ENCODE measurements at places on chromosomes 5 and 9.
A peak's percentile ranks its signal among the peaks of the same experiment; 100 is the strongest.

- DNase-seq = no peak
Measured at GRCh38 chr5:138962614-138963370, 87.7 kb upstream of the LRRTM2 start.

GRCh38 chr5:65971643-65972042, 45.3 kb downstream of the ERBIN start:
- no peak for DNase-seq

DNA sequence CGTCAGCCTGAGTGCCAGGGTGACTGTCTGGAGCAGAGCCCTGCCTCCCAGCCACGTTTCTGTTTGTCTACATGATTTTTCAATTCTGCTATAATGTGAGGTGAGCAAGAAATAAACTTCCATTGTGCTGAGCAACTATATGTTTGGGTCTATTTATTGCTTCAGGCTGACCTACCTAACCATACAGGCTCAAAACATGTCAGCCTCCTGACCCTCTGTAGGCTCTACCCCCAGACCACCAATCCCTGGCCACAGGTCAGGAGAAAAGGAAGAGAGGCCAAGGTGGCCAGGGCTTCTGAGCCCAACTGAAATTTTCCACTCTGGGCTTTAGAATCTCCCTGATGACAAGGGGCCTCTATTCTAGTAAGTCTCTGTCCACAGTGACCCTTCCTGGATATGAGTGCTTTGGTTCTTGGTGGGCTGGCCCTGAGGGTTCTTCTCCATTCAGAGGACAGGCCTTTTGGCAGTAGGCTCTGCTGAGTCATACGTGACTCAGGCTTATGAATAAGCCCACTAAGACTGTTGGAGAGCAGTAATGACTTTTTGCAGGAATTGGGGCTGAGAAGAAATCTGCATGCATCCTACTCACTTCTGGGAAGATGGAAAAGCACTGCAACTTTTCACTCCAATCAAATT, 117.2 kb upstream of the TBCA start:
- DNase-seq = no peak

DNA sequence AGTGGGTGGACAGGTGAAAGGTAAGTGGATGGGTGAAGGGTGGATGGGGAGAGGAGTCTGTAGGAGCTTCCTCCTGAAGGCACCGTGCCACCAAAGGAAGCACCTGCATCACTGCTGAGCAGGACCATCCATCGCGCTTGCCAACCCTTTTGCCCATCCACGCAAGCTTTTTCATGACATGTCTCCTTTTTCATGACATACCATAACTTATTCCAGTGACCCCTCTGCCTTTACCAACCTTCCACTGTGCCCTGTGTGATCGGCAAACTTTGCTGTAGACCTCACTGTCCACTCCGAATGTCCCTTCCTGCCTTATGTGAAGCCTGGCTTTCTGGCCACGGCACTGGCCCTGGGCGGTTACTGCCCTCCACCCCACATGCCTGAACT, 13.4 kb downstream of the FLT4 start:
- DNase-seq = no peak

- no peak for DNase-seq
Measured at GRCh38 chr5:59660737-59661136, 232.8 kb downstream of the PDE4D start.

GRCh38 chr9:132970324-132971062, 8.0 kb upstream of the GFI1B start:
- no peak for DNase-seq

- DNase-seq = no peak
Measured at GRCh38 chr9:124869466-124869985, 7.6 kb downstream of the ARPC5L start.

GRCh38 chr5:123371575-123372179, 51.5 kb downstream of the CEP120 start:
- DNase-seq = peak; percentile 4

DNA sequence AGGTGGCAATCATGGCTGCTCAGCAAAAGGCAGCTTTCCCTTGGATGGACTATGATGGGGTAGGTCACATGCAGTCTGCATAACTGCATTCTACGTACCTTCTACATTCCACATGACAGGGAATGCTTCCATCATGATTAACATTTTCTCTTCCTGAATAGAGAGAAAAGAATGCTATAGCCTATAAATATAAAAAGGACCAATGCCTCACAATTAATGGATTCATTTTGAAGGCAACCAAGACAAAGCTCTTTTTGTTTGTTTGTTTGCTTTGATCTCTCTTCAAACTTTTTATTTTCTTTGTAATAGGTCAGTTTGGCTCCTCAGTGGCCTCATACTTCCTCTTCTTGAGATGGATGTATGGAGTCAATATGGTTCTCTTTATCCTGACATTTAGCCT, 201.3 kb downstream of the ALDH1A1 start:
- no peak for DNase-seq

DNA sequence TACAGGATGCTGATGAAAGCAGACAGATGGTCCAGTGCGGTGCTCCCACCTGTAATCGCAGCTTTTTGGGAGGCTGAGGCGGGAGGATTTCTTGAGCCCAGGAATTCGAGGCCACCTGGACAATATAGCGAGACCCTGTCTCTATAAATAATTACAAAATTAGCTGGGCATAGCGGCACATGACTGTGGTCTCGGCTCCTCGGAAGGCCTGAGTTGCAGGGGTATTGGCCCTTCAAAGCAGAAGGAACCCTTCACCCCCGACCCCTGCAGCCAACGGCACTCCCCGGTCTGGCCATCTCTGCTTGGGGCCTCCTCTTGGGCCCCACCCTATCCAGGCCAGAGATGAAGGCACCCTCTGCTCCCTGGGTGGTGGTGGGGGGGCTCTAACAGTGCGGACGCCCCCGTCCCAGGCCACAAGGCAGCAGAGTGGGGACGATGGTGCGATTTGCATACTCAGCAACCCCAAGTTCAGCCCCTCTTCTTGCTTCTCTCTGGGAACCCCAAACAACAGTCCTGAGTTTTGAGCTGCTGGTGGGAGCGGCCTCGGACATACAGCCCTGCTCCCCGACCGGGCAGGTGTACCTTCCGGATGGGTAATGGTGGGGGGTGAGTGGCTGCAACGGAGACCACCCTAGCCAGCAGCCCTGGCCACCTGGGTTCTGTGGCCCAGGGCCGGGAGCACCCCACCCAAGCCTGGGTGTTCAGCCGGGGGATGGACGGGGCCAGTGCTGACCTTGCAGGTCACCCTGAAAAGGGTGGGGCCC, 50.7 kb downstream of the NACC2 start:
- DNase-seq = no peak

DNA sequence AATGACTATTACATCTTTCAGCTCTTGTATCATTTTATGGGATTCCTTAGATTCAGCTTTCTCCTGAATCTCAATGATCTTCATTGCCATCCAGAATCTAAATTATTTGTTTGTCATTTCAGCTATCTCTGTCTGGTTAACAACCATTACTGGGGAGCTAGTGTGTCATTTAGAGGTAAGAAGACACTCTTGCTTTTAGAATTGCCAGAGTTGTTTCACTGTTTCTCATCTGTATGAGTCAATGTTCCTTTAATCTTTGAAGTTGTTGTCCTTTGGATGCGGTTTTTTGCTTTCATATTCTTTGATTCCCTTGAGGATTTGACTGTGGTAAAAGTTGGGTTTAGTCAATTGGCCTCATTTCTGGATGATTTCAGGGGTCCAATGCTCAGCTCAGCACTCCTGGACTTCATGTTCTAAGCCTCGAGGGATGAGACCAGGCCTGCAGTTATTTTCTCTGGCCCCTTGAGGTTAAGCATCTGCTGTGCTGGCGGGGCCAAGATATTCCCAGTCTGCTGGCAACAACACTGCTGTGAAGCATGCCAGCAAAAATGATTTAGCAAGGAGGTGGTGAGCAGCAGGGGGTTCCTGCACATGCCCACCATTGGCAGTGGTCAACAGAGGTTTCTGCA, 102.4 kb upstream of the PCSK5 start:
- no peak for DNase-seq

GRCh38 chr9:79524266-79524665, 47.5 kb upstream of the TLE4 start:
- DNase-seq = no peak

All from HL-60 (cell line).